ENCODE measurements at places on chromosomes 1 and 21. TPM values are rescaled to one million over a fixed set of nuclear protein-coding genes. Genes with fewer than 3 reads are reported as not detected.

- no peak for DNase-seq
These were observed 13.2 kb upstream of the PRMT2 start for GRCh38 chr21:46622226-46622625.

DNA sequence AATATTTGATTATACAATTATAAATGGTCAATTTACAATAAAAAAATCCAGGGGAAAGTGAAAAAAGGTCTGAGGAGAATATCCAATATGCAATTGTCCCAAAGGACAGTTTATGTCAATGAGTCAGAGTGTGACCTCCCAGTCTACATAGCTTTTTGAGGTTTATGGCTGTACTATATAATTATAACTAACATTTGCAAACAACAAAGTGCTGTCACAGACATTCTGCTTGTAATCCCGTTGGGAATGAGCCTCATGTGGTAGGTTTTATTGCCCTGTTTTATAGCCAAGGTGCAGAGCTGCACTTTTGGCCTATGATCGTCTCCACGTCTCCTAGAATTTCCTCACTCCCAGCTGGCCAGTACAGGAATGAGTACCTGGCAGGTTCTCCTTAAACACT lies 103.8 kb downstream of the ADSS2 start:
- no peak for DNase-seq

DNA sequence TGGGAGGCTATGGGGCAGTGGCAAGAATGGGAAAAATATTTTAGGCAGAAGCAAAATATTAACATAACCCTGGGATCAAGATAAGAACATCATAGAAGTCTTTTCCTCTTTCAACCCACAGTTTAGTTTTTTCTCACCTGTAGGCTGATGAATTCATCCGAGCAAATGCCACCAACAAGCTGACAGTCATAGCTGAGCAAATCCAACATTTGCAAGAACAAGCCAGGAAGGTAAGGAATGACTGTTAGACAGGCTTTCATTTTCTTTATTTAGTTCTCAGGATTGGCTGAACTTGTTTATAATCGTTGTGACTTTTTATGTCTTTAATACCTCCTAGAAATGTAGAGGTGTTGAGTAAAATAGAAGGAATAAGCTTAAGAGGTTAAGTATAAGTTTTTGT lies 6.4 kb downstream of the C1orf50 start:
- no peak for DNase-seq

DNA sequence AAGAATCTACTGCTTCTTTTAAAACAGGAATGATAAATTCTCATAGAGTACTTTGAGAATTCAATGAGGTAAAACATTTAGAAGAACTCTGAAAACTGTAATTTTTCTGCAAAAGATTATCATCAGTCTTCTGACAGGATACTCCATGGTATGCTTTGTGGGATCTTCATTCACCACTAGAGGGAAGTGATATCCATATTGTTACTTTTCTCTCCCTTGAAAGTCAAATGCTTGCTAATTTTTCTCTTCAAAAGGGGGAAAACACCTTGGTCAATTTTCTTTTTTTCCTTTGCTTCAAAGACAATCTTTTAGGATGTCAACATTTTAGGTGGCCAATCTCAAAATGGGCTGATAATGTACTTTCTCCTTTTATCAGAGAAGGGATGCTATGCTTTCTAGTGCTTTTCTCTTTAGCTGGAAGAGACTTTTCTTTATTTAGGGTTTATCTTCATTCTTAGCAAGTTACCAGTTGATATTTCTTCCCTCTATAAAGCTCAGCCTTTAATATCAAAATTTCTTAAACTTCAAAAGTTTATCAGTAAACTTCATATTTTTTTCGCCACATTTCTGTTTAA lies 95.5 kb downstream of the NEGR1 start:
- DNase-seq, result no peak

GRCh38 chr1:206579747-206580437 lies 32.4 kb downstream of the EIF2D start:
- no peak for DNase-seq

- no peak for DNase-seq
These were observed 52.7 kb downstream of the AGPAT3 start for GRCh38 chr21:43917515-43918384.

Gene TPTE
- not detected for polyA plus RNA-seq

Gene TEX50
- not detected for polyA plus RNA-seq

All from left renal cortex interstitium (tissue), 4 donors.